ENCODE measurements at places on chromosomes 5 and 9.
A peak's percentile ranks its signal among the peaks of the same experiment; 100 is the strongest.

GRCh38 chr9:92094655-92095054 lies 20.6 kb downstream of the SPTLC1 start:
- DNase-seq, result no peak

- no peak for DNase-seq
Measured at GRCh38 chr9:137387891-137388560, 34.9 kb downstream of the EXD3 start.

DNA sequence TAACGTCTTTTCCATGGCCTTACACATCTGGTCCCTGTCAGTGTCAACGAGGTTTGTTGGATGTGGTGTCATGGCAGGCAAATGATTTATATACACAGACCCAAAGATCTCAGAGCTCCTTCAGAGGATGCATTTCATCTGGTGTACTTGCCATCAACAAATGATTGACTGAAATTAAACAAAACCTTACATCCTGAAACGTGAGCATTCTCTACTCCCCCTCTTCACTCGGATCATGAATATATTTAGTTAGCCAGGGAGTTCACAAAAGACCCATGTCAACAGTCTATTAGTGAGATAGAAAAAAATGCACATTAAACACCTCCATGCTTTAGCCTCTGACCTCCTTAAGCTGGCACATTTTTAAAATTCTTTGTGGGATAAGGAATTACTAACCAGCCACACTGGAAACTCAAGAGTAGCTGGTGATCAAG lies 215.6 kb downstream of the EFNA5 start:
- no peak for DNase-seq

DNA sequence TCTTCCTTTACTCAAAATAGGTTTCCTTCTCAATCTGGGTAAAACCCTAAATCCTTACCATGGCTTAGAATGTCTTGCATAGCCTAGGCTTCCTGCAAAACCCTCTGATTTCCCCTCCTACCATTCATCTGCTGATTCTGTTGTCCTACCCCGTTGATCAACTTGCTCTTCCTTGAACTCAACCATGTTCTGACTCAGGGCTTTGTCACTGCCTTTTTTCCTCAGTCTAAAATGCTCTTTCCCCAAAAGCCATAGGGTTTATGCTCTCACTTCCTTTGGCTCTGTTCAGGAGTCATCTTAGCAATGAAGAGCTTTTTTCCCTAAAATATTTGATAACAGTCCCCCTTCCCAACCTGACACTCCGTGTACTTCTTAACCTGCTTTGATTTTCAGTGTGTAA lies 79.4 kb upstream of the IZUMO3 start:
- no peak for DNase-seq

DNA sequence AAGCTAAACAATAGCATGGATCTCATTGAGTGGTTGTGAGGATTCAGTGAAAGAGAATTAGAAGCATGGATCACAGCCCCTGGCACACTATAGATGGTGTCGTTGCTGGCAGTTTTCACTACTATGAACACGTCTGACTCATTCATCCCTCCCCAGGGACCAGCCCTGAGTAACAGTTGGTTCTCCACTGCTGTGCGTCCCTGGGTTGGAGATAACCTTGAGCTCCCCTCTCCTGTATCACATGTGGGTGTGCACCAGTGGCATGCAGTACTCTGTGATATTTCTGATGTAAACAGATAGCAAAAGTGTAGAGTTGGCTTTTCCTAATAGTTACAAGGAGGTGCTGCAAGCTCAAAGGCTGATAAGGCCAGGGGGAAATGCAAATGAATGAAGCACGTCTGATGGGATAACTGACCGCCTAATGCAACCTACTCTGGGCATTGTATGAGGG lies 8.8 kb upstream of the LCP2 start:
- peak; percentile 44 for DNase-seq

DNA sequence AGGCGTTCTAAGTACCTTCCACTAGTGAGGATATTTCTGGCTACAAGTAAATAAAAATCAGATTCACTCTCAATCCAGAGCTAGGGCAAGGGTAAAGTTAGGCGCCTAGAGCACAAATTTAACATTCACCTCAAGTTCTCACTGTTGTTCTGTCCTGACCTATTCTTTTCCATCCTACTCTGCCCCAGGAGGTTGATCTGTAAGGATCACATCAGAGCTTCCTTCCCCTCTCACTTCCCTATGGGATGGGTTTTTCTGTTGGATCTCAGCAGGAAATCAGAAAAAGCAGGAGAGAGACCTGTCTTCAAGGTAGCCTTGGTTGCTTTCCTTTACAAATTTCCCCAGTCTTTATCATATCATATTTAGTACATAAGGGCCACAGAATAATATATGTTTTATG lies 316.7 kb downstream of the GABRG2 start:
- no peak for DNase-seq

GRCh38 chr5:52148679-52149078 lies 639.0 kb upstream of the ITGA1 start:
- no peak for DNase-seq
